ENCODE measurements at places on chromosomes 7 and 10. TPM values are rescaled to one million over a fixed set of nuclear protein-coding genes. Genes with fewer than 3 reads are reported as not detected.

DNA sequence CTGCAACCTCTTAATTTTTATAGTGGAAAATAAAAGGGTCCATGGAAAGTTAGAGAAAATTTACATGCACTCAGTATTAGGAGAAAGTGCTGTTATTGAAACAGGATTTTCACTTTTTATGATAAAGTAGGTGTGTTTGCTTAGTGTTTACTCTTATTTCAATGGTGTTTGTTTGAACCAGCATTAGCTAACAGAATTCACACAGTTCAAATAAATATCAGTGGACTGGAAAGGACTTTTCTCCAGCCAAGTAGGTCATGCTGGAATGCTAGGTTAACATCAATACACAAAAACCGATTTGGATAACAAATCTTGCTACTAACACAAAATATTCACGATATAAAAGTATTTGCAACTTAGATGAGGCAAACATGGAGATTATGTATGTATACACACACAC is 49.4 kb upstream of the BET1 start:
- no peak for DNase-seq

DNA sequence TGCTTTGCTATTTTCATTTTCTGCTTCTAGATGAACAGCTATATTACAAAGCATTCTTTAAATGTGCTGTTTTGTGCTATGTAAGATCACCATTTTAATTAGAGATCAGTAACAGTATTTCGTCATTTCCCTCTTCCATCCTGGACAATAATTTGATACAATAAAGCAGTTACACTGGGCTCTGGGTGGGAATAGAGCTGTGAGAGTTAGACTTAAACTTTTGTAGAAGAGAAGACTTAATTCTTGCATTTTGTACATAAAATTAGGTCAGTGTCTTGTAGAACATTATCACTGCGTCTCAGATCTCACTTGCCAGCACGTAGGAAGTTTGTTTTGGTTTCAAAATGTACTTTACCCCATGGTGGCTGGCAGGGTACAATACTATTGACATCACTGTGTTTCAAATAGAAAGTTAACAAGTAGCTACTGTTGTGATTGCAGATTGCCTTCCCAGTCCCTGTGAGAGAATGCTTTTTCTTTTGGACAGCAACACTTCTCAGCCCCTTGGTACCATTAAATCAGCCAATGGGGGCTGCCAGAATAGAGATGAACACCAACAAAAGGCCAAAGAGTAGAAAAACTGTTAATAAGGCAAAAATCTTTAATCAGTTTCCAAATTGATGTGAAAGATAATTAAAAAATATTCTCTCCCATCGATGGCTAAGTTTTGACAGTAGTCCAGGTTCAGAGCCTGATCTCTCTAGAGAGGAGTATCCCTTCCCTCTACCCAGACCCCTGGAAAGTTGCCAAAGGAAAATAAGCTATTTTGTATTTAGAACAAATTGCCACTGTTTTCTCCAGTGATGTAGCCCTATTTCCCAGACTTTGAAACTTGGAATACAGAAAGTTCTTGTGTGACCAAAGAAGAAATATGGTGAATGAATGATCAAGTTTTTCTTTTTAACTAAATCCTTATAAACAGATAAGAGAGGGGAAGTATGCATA is 35.1 kb downstream of the SMNDC1 start:
- no peak for DNase-seq

DNA sequence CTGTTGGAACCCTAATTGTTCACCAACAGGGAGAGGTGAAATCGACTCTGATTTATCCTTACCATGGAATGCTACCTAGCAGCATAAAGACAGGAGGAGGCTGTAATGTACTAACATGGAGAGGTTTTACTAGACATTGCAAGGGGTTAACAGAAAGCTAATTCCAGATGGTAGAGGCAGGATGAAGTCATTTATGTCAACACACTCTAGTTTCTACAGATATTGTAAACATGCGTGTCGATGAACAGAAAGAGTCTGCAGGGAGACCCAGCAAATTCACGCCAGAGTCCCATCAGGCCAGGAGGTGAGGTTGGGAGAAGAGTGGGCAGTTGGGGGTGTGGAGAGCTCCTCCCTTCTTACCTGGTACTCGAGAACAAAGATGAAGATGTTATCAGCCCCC is 7.0 kb downstream of the NPC1L1 start:
- no peak for DNase-seq

GRCh38 chr7:78510580-78511188 is 712.1 kb downstream of the PHTF2 start:
- peak; percentile 30 for DNase-seq

DNA sequence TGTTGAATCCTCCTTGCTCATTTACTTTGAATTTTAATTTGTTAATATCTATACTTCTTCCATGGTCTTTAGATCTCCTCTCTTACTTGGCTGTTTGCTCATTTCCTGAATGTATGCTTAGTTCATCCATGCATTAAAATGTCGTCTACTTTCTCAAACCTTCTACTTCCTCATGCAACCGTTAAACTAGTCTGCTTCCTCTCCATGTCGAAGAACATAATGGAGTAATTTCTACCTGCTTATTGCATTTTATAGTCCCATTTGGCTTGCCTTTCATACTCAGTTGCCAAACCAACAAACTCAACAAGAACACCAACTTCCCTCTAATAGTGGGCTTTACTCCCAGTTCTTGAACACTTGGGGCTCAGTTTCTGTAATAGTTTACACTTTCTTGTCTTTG is 43.8 kb upstream of the SEMA3D start:
- no peak for DNase-seq

- DNase-seq: no peak
Observed at GRCh38 chr10:98038288-98038687, 7.9 kb upstream of the CRTAC1 start.

- DNase-seq: no peak
Observed at GRCh38 chr7:25636168-25636567, 407.9 kb upstream of the NPVF start.

DNA sequence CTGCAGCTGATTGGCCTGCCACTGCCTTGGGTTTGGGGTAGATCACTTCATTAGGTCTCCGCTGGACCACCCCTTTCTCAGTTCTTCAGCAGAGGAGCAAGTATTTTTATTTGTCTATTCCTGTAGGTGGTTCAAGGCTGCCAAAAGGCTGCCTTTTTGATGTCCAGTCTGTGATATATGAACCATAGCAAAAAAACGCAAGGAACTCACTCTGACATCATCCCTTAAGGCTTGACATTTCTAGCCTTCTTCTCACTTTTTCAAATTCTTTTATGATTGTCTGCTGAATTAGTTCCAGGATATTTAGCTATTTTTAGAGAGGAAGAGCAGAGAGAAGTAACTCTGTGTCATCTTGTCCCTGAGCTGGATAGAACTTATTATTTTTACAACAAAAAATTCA is 269.2 kb downstream of the BAMBI start:
- no peak for DNase-seq

GRCh38 chr7:158236400-158236799 is 351.2 kb downstream of the PTPRN2 start:
- no peak for DNase-seq

GRCh38 chr10:63363951-63364350 is 101.8 kb downstream of the JMJD1C start:
- DNase-seq: no peak

DNA sequence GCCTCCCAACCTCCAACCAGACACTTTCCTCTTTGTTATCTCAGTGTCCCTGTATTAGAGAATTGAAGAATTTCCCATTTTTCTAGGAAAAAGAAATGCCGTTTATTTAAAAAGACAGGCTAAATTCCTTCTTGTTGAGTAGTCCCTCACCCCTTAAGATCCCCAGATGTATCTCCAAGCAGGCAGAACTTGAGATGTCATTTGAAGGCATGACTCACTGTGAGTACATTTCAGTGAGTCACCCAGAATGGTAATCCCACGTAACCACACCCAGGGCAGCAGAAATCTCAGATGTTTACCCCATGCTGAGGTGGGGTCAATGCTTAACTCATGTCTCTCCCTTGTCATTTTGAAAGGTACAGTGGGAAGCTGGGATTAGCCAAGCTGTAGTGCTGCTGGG is 4.4 kb downstream of the ZNF655 start:
- no peak for DNase-seq

DNA sequence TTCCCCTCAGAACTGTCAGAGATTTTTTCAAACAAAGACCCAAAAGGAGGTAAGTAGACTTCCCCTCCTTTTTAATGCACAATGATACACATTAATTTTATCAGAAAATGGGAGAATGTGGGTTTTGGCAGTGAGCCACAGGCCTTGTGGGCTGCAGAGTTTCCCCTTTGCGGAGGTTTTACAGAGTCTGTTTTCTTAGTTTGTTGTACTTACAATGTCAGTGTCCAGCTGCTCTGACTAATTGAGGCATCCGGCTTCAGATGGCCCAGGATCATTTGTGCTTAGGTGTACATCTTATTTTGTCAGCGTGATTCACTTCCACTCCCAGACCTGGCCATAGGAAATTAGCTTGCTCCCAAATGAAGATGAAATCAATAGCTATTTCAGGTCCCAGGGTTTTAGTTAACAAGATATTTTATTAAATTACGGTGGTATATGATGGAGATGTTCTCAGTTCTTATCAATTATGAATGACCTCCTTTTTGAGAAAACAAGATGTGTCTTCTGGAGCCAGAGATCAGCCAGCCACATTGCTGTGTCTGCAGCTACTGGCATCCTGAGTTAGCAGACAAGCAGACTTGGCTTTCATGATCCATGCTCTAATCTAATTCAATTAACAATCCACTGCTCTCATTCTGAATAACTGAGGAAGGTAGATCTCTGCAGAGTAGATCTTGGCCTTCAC is 1086.6 kb upstream of the SORCS1 start:
- DNase-seq: no peak

GRCh38 chr7:123622660-123623386 is 21.2 kb downstream of the ASB15 start:
- DNase-seq: no peak

GRCh38 chr10:48835781-48836180 is 103.9 kb downstream of the LRRC18 start:
- no peak for DNase-seq

GRCh38 chr10:113788604-113789083 is 37.2 kb downstream of the PLEKHS1 start:
- no peak for DNase-seq

- no peak for DNase-seq
Observed at GRCh38 chr7:123601530-123601929, at the start of gene ASB15. Gene ASB15 (plus strand): TSS chr7:123601821. CDS start chr7:123614503, 12,682 bp downstream.

GRCh38 chr10:80356989-80357850 is 639 bp downstream of the DYDC2 start:
- DNase-seq: peak; percentile 36

DNA sequence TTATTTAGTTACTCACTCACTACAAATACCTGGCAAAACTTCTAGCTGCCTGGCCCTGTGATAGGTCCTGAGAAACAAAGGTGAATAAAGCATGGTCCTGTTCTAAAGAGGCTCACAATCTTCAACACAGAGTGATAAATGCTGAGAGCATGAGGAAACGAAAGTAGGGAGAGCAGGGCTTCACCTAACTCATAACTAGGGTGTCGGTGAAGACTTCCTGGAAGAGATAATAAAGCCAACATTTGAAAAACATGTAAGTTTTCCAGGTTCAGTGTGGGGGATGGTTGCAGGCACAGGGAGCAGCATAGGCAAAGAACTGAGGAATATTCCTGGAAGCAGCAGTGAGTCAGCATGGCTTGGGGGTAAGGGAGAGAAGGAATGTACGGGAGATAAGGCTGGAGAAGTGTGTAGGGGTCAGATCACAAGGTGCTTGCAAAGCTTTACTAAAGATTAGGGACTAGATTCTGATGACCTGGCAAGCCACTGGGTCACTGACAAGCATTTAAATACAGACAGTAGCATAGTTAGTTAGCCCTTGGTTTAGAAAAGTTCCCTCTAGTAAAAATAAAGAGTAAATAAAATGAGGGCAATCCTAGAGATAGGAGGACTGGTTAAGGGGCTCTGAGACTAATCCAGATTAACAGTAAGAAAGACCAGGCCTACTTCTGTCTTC is 5.1 kb downstream of the KEL start:
- no peak for DNase-seq

GRCh38 chr7:65509368-65510186 is 135.9 kb downstream of the ZNF92 start:
- no peak for DNase-seq

DNA sequence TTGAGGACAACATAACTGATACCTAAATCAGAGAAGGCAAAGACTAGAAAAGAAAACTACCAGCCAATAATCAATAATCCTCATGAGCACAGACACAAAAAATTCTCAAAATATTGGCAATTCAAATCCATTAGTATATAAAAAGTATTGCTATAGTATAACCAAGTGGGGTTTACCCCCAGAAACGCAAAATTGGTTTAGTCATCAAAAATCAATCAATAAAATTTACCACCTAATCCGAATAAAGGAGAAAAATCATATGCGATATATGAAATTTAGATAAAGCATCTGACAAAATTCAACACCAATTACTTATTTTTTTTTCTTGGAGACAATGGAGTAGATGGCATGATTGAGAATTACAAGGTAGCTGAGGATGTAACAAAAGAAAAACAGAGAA is 11.2 kb upstream of the ING3 start:
- no peak for DNase-seq

DNA sequence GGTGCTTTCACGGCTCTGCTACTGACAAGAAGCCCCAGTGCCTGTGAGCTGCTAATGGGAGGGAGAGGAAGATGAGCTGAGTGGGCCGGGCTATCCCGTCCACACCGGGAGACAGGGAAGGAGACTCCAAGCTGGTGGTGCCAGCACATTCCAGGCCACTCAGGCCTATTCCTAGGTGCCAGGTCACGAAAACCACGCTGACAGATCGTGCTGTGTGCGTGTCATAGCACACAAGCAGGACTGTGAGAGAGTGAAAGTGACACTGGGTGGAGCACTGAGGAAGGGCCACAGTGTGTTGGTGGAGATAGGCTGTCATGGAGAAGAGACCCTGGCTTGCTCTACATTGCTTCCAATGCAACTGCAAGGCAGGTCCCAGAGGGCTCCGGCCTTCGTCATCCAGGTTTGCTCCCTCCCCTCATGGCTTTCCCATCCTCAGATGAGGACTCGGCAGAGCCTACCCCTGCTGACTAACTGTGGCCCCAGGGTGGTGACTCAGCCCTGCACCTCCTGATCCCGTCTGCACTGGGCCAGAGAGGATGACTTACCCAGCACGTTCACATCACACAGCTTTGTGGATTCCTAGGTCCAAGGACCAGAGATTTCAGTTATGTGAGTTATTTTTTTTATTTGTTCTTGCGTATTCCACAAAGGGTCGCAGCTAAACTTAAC is 167.3 kb downstream of the EGFR start:
- no peak for DNase-seq

- DNase-seq: no peak
Observed at GRCh38 chr7:70259502-70259901, 661.2 kb downstream of the AUTS2 start.

Gene OTUD1
- polyA plus RNA-seq: 28.4 TPM

Gene FOXL3
- not detected for polyA plus RNA-seq

Gene NPC1L1
- polyA plus RNA-seq: 2.5 TPM

Gene RAPGEF5
- 38.1 TPM for polyA plus RNA-seq

Gene ZNF783
- 10.3 TPM for polyA plus RNA-seq

Gene NPY
- 0.55 TPM for polyA plus RNA-seq

Gene HHEX
- 9.4 TPM for polyA plus RNA-seq

Gene GBX1
- 0.18 TPM for polyA plus RNA-seq

Gene MYH16
- polyA plus RNA-seq: 0.06 TPM

Gene OR2A7
- polyA plus RNA-seq: 6.9 TPM

Gene PRSS1
- polyA plus RNA-seq: not detected

Gene ADRA2A
- polyA plus RNA-seq: 3.3 TPM

Gene CABCOCO1
- polyA plus RNA-seq: 6.0 TPM

Gene ZP3
- polyA plus RNA-seq: 10.1 TPM

Measured in right renal cortex interstitium (tissue), 3 donors.